ENCODE measurements at places on chromosomes 4 and X.
A peak's percentile ranks its signal among the peaks of the same experiment; 100 is the strongest.

DNA sequence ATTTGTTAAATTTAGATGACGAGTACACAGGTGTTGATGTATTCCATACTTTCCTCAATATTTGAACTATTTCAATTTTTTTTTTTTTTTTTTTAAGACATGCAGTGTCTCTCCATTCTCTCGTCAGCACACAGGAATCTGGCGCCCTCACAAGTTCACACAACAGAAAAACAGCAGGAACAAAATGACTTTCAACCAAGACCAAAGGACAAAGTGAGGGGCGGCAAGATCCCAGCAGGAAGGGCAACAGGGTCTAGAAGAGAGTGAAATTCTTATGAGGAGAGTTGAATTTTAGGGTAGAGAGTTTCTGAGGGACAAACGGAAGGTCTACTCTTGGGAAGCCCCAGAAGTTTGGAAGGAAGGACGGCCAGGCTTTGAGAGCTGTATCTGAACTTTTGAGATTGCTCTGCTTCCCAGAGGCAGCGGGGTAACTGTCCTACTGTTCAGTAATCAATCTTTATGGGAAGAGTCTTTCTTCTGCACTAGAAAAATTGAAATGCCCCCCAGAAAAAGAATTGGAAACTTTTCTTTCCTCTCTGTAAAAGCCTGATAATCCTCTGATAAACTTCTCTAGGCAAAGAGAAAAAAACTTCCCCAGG is 760.2 kb downstream of the RAB28 start:
- DNase-seq: no peak

DNA sequence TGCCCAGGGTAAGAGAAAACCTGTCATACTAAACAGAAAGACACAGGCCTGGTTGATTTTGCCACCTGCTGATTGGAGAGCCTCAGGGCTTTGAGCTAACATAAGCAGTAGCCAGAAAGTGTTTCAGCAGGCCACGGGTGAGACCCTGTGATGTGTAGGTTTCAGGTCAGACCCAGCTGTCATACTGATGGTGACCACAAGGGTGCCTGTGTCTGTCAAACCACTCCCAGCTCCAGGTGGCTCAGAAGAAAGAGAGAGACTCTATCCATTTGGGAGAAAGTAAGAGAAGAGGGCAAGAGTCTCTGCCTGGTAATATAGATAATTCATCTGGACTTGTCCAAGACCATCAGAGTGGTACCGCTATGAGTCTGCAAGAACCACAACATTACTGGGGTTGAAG is 72.8 kb upstream of the NLRP2B start:
- DNase-seq: no peak

- DNase-seq: no peak
Observed at GRCh38 chrX:49845701-49846403, 16.7 kb downstream of the PAGE4 start.

DNA sequence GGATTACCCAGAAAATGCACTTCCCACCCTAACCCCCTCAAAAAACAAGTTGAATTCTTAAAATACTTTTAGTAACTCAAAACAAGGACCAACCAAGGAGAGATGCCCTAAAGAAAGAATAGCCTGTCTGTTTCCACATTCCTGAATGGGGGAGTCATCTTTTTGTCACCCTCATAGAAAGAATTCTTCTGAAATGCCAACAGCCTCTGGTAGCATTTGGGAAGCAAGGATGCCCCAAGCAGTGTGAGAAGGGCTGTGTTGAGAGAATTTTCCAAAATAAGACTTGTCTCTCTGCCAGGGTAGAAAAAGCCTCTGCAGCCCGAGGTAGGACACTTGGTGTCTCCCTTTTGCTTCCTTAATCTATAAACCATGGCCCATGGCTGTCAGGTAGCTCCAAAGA is 173.1 kb upstream of the VCX3A start:
- no peak for DNase-seq

DNA sequence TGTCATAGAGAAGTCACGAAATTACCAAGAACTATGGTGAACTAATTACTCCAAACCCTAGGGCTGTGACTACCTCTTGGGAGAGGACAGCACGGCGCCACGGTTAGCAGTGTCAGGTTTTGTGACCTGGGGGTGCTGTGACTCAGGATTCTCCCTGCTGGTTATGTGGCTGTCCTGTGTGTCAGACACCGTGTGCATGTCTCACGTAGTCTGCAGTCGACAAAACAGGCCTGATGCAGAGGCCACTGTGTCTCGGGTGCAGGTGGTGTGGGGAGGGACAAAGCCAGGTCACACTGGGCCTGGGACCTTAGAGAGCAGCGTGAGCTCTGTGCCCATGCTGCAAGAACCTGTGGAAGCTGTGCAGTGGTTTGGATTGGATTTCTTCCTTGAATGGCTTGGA is 34.1 kb downstream of the TNIP2 start:
- DNase-seq: no peak

GRCh38 chr4:7103607-7104365 is 35.9 kb upstream of the GRPEL1 start:
- peak; percentile 48 for DNase-seq

- DNase-seq: no peak
Observed at GRCh38 chr4:138927072-138927471, 88.5 kb upstream of the NOCT start.

GRCh38 chr4:44914748-44915147 is 188.4 kb upstream of the GNPDA2 start:
- no peak for DNase-seq
